Stimulated activated CD8-positive, alpha-beta memory T cell treated with anti-CD3 and anti-CD28 coated beads, Interleukin-15, amount 100 ng/mL, for 24 hours (primary cell): ENCODE measurements at places on chromosomes 4 and X.

- no peak for DNase-seq
Measured at GRCh38 chrX:97907791-97908190, 1024.1 kb downstream of the RPA4 start.

DNA sequence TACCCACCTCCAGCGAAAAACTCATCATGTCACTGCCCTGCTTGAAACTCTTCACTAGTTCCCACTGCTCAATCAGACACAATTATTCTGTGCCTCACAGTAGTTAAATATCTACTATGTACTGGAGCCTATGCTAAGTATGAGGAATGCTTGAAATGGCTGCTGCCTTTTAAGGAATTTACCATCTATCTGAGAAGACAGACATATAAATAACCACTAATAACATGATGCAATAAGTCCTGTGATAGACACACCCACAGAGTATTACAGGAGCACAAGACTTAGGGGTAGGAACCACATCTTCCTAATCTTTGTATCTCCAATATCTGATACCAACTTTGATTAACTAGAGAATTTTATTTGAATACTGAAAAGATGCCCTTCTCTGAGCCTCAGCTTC, 21.1 kb downstream of the SLC25A53 start:
- DNase-seq, result no peak

DNA sequence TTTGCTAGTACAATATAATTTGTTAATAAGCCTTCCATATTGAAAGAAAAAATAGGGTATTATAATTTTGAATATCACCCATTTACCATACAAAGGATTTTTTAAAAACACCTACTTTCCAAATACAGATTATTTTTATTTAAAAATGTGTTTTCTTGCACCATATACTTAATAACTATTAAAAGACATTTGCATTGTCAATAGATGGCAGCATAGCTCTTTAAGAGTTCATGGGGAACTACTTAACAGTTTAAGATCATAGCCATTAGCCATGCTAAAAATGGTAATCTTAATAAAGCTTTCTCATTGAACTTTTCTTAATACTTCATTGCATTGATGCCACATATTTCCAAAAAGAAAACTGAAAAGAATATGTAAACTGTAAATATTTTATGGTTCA, 1995.9 kb downstream of the C4orf33 start:
- no peak for DNase-seq

DNA sequence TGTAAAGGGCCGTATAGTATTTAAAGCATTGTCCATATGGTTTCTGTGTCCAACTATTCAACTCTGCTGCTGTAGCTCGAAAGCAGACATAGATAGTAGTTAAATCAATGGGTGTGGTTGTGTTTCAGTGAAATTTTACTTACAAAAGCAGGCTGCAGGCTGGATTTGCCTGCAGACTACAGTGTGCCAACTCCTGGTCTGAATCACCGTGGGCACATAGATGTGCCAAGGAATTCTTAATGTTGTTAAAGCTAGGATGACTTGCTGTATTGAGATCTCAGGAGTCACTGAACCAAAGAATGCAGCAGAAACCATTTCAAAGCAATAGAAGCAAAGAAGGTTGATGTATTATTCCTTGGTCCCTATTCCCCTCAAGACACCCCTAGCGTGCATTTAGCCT, 379.0 kb downstream of the STIM2 start:
- no peak for DNase-seq

GRCh38 chrX:154714925-154715324, 36.0 kb downstream of the GAB3 start:
- no peak for DNase-seq

DNA sequence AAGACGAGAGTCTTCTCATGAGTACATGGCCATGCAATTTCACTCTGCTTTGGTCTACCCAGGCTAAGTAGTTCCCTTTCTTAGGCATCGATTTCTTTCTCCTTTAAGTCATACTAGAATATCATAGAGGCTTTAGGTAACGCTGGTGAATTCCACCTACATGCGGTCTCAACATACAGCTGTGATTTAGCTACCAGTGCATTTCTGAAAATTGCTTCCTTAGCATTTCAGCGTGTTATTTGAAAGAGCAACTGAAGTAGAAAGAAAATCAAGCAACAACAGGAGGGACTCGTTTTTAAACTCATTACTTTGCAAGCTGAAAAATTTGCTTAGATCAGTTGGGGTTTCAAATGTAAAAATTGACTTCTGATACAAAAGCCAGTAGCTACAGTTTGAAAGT, 48.1 kb upstream of the RASGEF1B start:
- DNase-seq, result no peak

DNA sequence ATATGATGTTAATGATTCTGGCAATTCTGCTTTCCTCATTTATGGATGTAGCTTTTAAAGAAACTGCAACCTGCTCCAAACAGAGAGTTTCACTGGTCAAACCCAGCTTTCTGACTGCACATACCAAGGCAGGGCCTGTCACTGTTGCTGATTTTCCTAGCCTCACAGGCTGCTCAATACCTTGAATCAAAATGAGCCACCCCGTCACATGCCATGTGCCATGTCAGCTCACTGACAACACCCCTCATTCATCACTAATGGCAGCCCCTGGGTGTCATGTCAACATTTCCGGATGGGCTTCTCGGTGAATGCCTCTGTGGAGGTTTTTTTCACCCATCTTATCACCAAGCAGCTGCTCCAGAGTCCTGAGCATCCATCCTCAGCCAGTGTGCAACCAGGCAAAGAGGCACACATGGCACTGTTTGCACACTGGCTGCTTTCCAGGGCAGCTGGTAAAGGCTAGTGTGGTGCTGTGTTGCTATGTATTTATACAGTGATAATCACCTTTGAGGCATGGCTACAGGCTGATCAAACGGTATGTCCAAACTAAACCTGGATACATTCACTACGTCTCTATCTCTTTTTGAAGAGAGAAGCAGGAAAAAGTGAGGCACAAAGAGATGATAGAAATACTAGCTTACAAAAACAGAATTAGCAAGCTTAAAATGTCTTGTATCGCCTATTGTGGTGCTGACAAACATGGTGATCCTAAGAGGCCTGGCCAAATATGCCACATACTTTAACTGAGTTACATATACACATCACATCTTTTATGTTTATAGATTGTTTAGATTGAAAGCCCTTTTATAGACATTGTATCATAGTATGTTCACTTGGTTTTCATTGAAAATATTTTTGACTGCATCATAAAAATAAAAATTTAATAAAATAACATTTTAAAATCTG, 94.6 kb upstream of the INPP4B start:
- DNase-seq, result no peak

DNA sequence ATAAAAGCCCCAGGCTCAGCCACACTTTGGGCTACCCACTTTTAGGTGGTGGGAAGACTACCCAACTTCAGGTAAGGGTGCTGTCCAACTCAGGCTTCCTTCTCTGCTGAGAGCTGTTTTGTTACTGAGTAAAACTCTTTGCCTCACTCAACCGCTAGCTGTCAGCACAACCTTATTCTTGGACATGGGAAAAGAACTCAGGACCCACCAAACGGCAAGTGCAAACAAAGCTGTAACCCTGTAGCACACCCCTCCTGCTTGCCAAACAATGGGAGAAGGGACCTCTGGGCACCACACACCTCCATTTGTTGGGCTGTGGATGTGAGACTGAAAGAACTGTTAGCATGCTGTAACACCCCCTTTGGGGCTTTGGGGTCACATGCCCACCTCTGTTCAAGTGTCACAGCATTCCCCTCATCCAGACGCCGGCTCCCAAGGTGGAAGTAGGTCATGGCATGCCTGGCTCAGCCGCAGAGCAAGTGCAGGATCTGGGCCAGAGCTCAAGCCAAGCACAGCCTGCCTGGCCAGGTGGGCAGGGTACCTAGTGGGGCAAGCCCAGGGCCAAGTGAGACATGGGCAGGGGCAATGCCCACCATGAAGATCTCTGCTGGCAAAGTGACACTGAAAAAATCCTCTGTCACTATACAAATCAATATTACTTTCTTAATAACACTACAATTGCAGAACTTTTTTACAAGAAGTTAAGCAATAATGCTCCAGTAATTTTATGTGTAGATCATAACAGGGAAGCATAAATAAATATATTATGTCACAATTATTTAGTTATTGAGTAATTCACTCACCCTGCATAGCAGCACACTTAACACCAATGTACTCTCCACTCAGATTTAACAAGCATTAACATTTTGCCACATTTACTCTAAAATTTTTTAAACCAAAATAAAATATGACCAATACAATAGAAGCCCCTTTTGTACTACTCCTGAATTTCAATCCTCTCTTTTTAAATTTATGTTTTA, 107.2 kb downstream of the TBCK start:
- DNase-seq, result no peak

DNA sequence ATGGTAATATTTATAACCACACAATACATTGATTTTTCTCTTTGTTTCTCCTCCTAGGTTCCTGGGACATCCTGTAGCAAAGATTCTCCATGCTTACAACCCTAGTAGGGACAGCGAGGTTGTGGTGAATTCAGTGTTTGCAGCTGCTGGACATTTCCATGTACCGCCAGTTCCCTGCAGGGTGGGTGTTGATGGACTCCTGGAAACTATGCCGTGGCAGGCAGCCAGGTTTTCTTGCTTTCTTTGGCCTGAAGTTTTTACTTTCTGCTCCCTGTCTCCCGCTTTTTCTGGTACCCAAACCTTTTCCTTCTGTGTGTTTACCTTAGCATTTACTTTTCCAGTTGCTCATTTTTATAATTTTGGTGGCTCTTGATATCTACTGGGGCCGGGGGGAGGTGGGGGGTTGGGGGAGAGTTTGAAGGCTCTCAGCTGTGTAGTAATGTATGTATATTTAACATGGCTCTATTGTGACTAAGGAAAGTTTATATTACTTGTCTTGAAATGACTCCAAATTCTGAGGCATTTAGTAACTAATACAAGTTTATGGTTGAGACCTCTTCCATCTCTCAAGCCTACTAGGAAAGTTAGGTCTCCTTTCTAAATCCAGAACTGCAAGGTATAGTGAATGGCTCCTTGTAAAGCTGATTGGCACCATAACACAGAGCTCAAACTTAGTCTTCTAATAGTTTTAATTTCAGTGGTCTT, 89.7 kb downstream of the TMEM131L start:
- DNase-seq, result no peak

- no peak for DNase-seq
Measured at GRCh38 chrX:126825566-126826193, 6.2 kb downstream of the PRR32 start.

DNA sequence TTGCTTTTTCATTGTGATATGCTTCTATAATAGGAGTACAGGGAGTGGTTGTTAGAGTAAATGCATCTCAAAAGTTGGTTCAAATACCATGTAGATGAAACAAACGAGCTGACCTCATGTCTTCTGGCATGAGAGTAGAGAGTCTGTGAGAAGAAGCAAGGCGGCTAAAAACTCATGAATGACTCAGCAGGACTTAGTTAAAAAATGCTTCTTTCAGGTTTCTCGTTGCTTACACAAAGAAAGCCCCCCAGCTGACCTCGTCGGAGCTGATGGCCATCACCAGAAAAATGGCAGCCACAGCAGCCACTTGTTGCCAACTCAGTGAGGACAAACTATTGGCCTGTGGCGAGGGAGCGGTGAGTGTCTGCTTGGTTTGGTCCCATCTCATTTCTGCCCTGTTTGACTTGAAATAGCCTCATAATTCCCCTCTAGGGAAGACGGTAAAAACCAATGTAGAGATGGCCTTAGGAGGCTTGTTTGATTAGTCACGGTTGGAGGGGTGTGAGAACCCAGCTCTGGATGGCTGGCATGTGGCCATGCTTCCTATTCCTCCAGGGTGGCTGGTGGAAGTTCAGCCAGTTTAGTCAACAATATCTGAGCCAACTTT, 14.5 kb downstream of the AFP start:
- no peak for DNase-seq

DNA sequence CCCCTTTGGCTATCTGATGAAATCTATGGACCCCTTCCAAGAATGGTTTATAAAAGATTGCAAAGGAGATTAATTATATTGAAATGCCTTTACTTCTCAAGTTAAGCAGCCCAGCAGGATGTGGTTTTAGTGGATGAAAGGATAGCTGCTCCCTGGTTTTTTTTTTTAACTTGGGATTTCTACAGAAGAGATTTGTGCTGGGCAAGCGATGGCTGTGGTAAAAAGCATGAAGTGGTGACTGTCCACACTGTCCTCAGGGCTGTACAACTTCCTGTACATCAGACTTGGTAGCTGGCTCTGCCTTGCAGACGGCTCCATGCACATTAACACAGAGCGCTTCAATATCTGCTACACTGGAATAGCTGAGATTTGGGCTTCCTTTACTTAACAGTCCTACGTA, 321.7 kb downstream of the DHX15 start:
- DNase-seq, result no peak

GRCh38 chr4:88516746-88517145, 6.8 kb downstream of the PYURF start:
- no peak for DNase-seq

DNA sequence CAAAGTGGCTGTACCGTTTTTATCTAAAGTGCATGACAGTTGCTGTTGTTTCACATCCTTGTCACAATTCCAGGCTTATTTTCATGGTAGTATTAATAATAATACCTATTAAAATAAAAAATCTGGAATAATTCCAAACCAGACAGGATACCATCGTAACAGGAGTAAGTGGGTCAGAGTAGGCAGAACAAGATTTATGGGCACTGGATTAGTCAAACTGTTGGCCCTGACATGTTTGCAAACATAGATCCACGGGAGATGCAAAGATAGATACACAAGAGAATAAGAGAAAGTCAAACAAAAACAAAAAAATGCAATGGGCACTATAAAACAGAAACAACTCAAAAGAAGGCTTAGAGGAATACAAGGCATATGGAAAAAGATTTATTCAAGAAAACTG, 449.5 kb upstream of the HS3ST1 start:
- no peak for DNase-seq

GRCh38 chr4:173398779-173399415, at the start of gene SCRG1:
SCRG1 (minus strand) TSS chr4:173399116; CDS start chr4:173391414, 7,702 bp downstream.
- DNase-seq, result no peak

DNA sequence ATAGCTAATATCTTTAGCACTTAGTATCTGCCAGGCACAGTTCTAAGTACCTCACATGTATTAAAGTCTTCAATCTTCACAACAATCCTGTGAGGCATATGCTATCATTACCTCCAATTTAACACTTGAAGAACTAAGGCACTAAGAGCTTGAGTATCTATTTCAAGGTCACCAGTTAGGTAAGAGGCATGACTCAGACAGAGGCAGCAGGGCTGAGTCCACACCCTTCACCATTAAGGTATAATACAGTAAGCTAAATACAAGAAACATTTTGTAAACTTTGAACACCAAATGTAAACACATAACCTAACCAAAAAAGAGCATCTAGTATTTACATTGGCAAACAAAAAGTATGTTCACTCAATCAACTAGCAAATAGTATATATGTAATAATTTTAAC, 1410.9 kb downstream of the PCDH18 start:
- DNase-seq, result no peak

- no peak for DNase-seq
Measured at GRCh38 chr4:181819946-181820345, 423.3 kb upstream of the TENM3 start.

DNA sequence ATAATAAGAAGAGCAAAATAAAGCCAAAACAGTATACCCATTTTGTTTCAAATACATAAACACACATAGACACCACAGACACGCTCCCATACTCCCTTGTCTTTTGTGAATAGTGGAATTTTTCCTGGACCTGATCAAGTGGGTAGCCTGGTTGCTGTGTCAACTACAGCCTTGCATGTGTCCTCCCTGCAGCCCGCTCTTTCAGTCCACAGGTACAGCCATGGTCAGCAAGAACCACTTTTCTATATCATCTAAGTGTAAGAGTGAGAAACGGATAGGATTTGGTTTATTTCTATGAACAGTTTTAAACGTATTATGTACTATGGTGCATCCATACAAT, 9.8 kb downstream of the PWWP3B start:
- DNase-seq, result no peak
